ENCODE measurements at places on chromosomes 16 and 17.

- no peak for DNase-seq
Measured at GRCh38 chr16:2170080-2170479, 14.5 kb downstream of the TRAF7 start.

GRCh38 chr16:81485824-81486539 lies 41.4 kb downstream of the CMIP start:
- no peak for DNase-seq

DNA sequence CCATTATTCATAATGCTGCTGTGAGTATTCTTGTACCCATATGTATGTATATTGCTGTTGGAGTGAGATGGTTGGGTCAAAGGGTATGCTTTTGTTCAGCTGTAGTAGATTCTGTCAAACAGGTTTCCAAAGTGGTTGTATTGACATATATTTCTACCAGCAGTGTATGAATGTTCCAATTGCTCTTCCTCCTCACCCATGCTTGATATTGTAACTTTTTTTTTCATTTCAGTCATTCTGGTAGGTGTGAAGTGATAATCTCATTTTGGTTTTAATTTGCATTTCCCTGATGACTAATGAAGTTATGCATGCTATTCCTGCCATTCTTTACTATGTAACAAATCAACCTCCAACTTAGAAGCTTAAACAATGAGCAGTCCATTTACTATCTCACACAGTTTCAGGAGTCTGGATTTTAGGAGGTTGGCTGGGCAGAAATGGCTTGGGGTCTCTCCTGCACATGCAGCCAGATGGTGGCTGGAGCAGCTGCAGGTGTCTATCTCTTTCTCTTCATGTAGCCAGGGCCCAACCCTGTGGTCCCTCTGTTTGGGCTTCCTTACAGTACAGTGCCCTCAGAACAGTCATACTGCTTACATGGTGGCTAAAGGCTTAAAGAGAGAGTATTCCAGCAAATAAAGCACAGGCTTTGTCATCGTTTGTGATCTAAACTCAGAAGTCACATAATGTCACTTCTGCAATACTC lies 21.2 kb downstream of the ERAL1 start:
- DNase-seq = no peak

DNA sequence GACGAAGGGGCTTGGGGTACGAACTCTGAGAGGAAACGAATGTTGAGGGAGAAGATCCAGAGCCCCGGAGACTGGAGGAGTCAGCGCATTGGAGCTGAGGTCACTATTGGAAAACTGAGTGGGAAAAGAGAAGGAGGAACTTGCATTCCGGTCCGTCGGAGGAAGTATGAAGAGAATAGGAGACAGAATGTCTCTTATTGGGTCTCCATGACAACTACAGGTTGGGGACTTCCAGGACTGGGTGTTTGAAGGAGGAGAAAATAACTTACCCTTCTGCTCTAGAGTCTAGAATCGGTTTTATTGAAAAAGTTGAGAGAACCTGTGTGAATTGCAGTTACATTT lies 537 bp downstream of the GOSR1 start:
- DNase-seq = no peak

- DNase-seq = no peak
Measured at GRCh38 chr17:14755002-14755401, 454.1 kb downstream of the HS3ST3B1 start.

DNA sequence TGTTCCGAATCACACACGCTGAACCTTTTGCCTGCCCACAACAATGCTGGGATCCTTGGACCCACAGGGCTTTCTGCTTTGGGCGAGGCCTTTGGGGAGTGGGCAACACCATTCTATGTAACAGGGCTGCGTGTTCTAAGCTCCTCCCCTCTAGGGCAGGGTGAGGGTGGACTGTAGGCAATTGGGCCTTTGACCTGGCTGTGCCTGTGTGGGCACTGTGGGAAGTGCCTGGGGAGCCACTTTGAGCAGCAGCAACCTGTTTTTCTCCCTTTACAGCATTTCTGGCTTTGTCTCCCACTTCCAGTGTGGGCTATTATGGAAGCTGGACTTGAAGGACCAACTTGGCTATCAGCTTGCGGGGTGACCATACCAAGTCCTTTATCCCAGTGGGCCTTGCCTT lies 128.9 kb upstream of the WSCD1 start:
- no peak for DNase-seq

- no peak for DNase-seq
Measured at GRCh38 chr17:56292578-56292977, 139.3 kb downstream of the ANKFN1 start.

GRCh38 chr16:57912529-57913260 lies 58.2 kb downstream of the CNGB1 start:
- no peak for DNase-seq

DNA sequence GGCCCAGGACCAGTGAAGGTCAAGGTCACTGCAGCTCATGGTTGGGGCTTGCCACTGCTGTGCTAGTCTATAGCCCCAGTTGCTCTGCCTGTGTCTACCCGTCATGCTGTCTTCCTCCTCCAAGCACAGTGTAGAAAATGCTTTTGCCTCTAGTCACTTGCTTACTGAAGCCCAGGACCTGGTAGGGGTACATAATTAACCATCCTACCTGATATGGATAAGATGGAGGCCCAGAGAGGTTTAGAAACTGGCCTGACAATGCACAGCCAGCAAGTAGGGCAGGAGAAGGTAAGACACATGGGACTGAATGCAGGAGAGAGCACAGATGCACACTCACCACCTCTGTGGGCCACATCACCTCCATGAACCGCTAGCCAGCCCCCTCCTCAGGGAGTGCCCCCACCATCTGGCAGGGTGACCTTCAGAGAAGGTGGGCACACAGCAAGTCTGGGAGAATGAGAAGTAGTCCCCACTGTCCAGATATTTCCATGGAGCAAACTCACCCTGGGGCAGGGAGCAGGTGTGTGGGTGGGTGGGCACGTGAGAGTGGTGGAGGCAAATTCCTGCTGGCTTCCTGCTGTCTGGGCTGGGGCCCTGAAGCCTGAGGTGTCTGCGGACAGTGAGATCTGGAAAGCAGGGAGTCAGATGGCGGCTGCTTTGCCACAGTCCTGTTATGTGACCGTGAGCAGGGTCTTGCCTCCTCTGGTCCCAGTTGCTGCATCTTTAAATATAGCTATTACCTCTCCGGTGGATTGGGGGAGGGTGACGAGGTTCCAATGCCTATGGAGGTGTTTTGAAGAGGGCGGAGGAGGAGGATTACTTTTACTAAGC lies 1.0 kb downstream of the CX3CL1 start:
- DNase-seq = no peak

DNA sequence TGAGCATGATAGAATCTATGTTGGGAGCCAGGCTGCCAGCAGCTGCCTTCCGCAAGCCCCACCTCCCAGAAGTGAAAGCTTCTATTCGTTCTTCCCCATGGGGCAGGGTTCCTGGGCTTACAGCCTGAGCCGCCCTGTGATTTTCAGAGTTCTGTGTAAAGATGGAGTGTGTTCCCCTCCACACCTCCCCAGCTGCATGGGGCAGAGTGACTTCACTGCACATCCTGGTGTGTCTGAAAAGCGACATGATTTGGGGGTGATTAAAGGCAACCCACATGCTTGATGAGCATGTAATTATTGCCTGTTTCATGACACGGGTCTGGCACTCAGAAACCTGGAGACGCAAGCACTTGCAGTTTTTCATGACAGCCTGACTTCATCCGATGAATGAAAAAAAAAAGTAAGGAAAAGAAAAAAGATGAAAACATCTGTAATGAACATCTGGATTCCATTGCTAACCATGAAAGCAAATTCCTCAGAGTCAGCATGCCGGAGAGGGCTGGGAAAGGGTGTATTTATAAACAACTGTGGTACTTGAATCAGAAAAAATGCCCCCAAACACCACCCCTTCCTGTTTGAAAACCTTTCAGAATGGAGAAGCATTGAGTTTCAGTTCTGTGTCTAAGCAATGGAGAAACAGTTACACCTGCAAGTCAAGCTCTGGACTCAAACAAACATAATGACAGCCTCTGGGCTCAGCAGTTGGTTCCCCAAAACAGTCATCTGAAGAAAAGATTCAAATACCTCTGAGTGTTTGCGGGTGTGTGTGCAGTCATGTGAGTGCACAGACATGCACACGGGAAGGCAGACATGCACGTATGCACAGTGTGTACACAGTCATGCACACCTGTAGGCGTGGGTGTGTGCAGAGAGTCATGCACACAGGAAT lies 266.0 kb downstream of the ENGASE start:
- no peak for DNase-seq

DNA sequence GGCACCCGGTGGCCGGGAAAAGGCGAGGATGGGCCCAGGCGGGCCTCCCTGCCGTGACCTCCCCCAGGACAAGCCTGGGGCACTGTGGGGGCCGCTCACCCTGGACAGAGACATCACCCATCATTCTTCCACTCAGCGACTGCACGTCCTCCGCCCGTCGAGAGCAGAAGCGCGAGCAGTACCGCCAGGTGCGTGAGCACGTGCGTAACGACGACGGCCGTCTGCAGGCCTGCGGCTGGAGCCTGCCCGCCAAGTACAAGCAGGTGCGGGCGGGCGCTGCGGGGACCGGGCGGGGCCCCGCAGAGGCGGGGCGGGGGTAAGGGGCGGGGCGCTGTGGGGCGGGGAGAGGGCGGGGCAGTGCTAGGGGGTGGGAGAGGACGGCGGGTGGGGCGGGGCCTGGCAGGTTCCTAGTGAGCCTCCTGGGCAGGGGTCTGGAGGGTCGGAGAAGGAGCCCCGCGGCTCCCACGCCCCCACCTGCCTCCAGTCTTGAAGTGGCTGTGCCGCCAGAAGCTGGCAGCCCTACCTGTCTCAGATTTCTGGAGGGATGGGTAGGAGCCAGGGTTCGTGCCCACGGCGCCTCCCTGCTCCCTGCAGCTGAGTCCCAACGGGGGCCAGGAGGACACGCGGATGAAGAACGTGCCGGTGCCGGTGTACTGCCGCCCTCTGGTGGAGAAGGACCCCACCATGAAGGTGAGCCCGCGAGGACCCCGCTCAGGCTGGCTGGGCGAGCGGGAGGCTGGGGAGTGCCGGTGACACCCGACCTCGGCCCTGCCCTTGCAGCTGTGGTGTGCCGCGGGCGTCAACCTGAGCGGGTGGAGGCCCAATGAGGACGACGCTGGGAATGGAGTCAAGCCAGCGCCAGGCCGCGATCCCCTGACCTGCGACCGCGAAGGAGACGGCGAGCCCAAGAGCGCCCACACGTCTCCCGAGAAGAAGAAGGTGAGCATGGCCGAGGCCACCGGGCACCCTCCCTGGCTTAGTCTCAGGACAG lies 7.5 kb downstream of the NME3 start:
- DNase-seq = no peak

DNA sequence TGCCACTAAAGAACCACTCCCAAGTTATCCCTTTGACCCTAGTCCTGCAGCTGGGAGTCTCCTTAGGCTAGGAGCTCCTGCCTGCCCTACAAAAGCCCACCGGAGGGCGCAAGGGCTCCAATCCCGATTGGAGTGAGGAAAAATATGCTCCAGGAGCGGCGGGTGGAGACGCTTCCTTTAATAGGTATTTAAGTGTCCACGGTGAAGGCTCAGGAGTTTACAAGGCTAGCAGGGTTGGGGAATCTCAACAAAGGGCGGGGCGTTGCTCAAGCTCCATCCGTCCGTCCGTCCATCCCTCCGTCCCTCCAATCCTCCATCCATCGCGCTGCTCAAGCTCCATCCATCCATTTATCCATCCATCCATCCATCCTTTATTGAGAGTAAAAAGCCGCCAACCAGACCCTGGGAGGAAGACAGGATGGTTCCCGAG lies 556 bp upstream of the SPNS1 start:
- peak; percentile 9 for DNase-seq

- DNase-seq = no peak
Measured at GRCh38 chr17:1640329-1641064, 5.0 kb downstream of the SCARF1 start.
